ENCODE measurements at places on chromosomes 12 and 14. TPM values are rescaled to one million over a fixed set of nuclear protein-coding genes. Genes with fewer than 3 reads are reported as not detected.
A peak's percentile ranks its signal among the peaks of the same experiment; 100 is the strongest.

- H3K27me3 ChIP-seq = no peaks in the 10 kb centered on the region
- no peaks in the 10 kb centered on the region for H3K36me3 ChIP-seq
- no peaks in the 10 kb centered on the region for H3K4me1 ChIP-seq
- H3K4me3 ChIP-seq = no peak overlapping the region
Measured at GRCh38 chr12:116687888-116688287, 50.0 kb downstream of the SPRING1 start.

DNA sequence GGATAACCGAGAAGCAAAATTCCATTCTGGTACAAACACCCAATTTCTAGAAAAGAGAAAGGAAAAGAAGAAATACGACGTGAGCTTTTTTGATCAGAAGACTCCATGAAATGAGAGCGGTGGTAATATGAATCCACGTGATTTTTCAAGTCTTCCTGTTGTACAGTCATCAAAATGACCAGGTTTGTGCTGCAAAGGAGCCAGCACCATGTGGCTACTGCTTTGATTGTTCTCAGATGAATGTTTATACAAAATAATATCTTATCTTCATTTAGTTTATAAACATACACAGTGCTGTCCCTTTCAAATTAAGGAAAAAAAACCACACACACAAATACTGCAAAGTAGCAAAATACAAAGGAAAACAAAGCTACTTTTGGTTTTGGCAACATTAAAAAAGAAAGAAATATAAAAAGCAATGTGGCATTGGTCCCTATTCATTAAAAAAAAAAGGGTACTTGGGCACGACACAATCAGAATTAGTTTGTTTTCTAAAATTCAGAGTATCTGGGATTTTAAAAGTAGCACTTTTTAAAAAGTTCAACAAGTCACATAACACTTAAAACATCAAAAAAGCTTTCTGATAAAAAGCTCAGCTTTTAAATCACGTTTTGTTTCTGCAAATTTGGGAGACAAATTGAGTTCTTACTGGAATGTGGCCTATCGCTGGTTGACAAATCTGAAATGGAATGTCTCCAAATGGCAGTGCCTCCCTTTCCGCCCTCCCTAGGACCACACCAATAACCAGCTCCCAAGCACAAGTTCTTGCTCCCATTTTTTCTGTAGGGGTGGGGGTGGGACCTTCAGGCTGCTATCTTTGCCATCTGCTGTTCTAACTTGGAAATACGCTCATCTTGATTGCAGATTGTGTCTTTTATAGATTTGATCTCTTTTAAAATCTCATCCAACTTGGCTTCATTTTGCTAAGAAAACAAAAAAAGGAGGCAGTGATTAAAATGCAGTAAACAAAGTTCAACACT is 13.2 kb upstream of the SELPLG start:
- H3K4me1 ChIP-seq = peaks cover 15% of the 10 kb centered on the region
- no peaks in the 10 kb centered on the region for H3K36me3 ChIP-seq
- H3K27me3 ChIP-seq = no peaks in the 10 kb centered on the region
- H3K4me3 ChIP-seq = peak overlapping the region; percentile 1

GRCh38 chr12:117047810-117048584 is 51.2 kb downstream of the TESC start:
- H3K4me3 ChIP-seq = no peak overlapping the region
- H3K4me1 ChIP-seq = no peaks in the 10 kb centered on the region
- DNase-seq = no peak
- H3K27ac ChIP-seq = no peak overlapping the region
- no peaks in the 10 kb centered on the region for H3K36me3 ChIP-seq

The FGF6 gene
- total RNA-seq = not detected

DNA sequence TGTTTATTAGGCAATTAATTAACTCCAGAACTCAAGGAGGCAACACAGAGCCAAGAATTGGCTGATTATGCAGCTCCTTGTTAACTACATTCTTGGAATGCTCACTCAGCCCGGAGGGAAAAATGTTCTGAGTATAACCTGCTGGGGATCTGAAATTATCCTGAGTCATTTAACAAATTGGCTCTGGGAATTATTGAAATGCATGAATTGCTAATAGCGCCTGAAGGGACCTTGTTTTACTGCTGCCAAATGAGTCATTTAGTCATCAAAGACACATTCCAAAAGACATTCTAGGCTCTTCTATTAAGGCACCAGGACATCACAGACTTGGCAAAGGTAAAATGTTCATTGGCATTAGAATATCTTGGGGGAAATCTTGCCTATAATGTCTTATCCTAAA is 13.0 kb downstream of the TMEM52B start:
- no peak for DNase-seq
- H3K4me1 ChIP-seq = no peaks in the 10 kb centered on the region
- H3K4me3 ChIP-seq = no peak overlapping the region
- no peak overlapping the region for H3K27ac ChIP-seq
- no peaks in the 10 kb centered on the region for H3K27me3 ChIP-seq
- no peaks in the 10 kb centered on the region for H3K36me3 ChIP-seq

DNA sequence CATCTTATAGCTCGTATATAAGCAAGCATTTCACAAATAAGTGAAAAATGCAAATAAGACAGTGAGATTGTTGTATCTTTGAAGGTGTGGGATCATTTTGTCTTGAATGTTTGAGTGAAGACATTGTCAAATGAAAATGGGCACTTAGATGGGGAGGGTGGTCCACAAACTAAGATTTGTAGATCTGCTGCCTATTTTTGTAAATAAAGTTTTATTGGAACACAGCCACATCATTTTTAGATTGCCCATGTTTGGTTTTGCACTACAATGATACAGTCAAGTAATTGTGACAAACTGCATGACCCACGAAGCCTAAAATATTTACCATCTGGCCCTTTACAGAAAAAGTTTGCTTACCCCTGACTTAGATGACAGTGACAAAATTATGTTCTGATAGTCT is 156.7 kb downstream of the PAH start:
- DNase-seq = no peak
- H3K36me3 ChIP-seq = no peaks in the 10 kb centered on the region
- H3K27ac ChIP-seq = no peak overlapping the region
- no peaks in the 10 kb centered on the region for H3K4me1 ChIP-seq
- H3K4me3 ChIP-seq = no peak overlapping the region

DNA sequence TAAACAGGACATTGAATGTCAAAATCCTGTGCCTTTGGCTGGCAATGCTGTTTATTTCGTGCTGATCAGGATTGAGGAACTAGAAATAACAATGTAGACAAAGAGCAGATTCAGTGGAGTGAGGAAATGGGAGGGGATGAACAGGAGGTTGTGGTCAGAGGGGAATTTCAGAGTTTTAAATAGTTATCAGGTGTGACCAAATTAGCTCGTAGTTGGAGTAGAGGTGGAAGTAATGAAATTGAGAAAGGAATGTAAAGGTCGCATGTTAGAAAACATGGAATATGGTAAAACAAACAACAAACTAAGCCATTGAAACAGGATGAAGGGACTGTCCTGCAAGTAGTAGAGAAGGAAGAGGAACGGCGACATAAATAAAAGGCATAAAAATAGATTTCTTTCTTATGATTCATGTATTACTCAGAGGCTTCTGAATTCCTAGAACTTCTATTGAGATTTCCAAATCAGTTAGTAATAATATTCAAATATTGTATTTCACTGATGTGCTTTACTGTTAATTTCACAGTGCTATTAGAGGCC is 9.5 kb upstream of the SAV1 start:
- no peak overlapping the region for H3K27ac ChIP-seq
- no peak for DNase-seq
- H3K4me3 ChIP-seq = no peak overlapping the region
- no peaks in the 10 kb centered on the region for H3K4me1 ChIP-seq

DNA sequence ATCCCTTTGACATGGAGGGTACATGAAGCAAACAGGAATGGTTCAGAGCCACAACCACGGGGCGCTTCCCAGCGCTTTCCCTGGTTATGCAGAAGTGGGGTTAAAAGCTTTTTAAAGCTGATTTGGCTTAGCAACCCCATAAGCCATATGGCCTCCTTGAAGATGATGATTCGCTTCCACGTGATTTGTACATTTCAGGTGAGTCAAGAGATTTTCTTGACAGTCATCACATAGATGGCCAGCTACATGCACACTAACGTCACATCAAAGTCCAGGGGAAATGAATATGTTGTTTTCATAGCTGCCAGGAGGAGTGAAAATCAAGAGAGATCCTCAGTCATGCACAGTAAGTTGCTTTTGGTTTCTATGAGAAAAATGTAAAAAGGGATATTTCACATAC is 309.7 kb downstream of the TMEM132D start:
- no peak for DNase-seq
- H3K27ac ChIP-seq = no peak overlapping the region
- no peaks in the 10 kb centered on the region for H3K4me1 ChIP-seq
- H3K4me3 ChIP-seq = no peak overlapping the region
- no peaks in the 10 kb centered on the region for H3K27me3 ChIP-seq

GRCh38 chr14:51472881-51473280 is 178.8 kb upstream of the FRMD6 start:
- H3K4me1 ChIP-seq = no peaks in the 10 kb centered on the region
- H3K27me3 ChIP-seq = no peaks in the 10 kb centered on the region
- no peak overlapping the region for H3K27ac ChIP-seq
- H3K4me3 ChIP-seq = no peak overlapping the region

DNA sequence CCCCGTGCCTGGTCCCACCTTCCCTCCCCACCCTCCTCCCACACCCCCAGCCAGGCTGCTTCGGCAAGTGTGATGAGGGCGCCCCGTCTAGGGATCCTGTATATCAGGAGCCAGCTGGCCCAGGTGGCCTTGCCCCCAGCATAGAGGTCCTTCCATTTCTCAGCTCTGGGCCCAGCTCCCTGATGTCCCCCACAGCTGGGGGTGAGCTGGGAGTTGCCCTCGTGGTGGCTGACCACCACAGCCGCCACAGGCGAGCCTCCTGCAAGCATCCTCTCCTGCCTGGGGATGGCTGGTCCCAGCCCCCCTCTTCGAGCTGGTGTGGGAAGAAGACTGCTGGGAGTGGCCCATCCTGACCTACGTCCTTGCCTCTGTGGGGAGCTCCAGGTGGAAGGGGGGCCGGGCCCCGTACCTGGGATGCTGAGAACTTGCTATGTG is 7.4 kb downstream of the ASPG start:
- H3K4me3 ChIP-seq = no peak overlapping the region
- H3K36me3 ChIP-seq = no peaks in the 10 kb centered on the region
- DNase-seq = no peak
- no peaks in the 10 kb centered on the region for H3K27me3 ChIP-seq
- no peaks in the 10 kb centered on the region for H3K4me1 ChIP-seq

Measured in CD8-positive, alpha-beta memory T cell (primary cell).